ENCODE measurements at places on chromosomes 1 and 21.

DNA sequence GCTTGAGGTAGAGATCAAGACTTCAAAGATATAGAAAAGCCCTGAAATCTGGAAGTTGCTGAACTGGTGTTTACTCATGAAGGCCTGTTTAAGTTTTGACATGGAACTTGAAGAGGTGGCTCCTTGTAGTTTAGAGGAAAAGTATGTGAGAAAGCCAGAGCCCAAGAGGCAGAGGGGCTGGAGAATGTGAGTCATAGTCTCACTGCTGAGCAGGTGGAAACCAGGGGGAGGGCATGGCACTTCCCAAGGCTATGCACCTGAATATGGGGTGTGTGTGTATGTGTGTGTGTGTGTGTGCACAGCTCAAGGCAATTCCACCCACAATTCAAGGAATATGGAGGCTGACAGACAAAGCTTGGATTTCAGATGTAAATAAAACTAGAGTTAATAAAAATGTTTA is 46.8 kb upstream of the C1orf198 start:
- peak; percentile 28 for DNase-seq

DNA sequence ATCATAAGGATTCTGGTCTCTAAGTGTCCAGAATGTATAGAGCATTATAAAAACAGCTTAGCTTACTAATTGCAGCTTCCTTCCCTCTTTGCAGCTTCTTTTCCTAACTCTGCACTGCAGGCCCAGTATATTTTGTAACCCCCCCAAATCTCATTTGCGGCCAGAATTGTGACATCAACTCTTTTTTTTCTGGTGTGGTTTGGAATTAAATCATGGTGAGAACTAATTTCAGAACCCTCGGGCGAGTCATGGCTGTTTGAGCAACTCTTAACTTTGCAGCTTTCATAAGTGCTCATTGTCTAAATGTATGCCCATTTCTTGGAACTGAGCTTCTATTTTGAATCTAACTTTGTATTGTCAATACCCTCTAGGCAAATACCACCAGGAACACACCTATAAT is 187.4 kb downstream of the CYYR1 start:
- DNase-seq, result no peak

GRCh38 chr1:159753386-159753785 is 27.4 kb upstream of the DUSP23 start:
- DNase-seq, result no peak

DNA sequence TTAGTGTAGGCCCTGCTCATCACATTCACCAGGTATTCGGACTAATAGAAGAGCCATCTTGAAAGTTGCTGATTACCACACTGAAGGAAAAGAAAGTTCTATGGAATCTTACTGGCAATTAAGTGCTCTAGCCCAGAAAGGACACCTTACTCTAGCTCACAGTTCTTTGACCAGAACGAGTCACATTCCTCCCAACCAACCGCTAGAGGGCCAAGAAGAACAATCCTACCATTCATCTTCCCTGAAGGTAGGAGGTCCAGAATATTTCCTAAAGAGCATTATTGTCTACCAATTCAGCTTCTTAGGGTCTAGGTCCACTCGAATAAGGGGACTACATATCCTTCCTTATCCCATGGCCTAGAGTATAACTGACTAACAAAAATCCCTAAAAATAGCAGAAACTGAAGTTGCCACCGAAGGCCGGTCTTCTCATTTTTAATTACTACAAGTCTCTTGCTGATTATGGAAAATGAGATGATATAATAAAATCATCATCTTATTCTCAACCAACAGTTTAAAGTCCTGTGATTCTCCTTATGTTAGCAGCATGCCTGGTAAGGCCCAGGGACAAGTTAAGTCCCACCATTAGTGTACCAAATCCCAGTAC is 2.7 kb upstream of the FMO1 start:
- DNase-seq, result peak; percentile 19

- DNase-seq, result no peak
Observed at GRCh38 chr1:232457595-232457994, 172.3 kb downstream of the SIPA1L2 start.

- no peak for DNase-seq
Observed at GRCh38 chr1:160623862-160624261, 23.0 kb downstream of the SLAMF1 start.

- DNase-seq, result no peak
Observed at GRCh38 chr1:227805606-227806197, 9.8 kb upstream of the PRSS38 start.

DNA sequence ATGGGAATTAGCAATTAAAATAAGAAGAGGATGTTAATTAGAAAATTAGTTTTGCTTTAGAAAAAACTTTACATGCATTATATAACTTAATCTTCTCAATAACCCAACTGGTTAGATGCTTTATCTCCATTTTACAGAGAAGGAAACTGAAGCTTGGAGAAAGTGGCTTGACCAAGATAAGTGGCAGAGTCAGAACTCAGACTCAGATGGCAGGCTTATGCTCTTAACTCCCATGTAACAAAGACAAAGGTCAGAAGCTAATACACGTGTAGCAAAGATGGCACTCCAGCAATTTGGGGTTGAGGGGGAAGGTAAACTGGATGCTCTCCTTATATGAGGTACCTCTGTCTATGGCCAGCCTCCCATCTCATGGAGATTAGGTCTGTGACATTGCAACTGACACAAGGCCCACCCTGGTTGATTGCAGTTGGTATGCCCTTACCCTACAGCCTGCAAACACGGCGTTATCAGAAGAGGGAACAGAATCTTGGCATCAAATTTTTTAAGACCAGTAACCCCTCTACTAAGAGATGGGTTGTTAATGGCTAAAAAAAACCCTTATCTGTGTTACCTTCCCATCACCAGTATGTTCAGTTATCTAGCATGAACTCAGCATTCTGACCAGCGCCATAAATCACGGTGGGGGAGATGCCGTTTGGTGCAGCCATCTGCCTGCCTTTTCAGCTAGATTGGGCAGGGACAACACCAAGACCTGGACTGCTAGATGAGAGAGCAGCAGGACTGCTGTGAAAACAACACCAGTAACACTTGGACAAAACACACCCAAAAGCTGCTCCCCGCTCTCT is 97.0 kb downstream of the UBR4 start:
- no peak for DNase-seq

Measured in hematopoietic multipotent progenitor cell treated with erythropoietin and hydrocortisone succinate and interleukin-3 and kit ligand, for 17 days (in vitro differentiated cells).